Central memory CD8-positive, alpha-beta T cell (primary cell): ENCODE measurements at places on chromosomes 6 and 20.

GRCh38 chr6:75602246-75603105, 796 bp downstream of the SENP6 start:
- peak overlapping the region; percentile 99 for H3K4me3 ChIP-seq
- H3K36me3 ChIP-seq = peaks cover 22% of the 10 kb centered on the region
- DNase-seq = no peak
- H3K27me3 ChIP-seq = no peaks in the 10 kb centered on the region

DNA sequence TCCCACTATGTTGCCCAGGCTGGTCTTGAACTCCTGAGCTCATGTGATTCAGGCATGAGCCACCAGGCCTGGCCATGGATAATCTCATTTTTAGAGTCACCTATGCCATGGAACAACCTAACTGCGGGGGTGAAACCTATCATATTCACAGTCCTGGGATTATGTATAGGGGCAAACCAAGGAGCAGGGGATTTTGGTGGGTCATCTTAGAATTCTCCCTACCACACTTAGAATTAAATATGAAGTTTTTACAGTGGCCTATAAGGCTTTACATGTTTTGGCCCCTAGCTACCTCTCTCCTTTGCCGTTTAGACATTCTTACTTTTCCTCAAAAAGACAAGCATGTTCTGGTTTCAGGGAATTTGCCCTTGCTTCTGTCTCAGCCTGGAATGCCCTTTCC, 20.6 kb upstream of the VEGFA start:
- H3K36me3 ChIP-seq = peaks cover 2% of the 10 kb centered on the region
- H3K27me3 ChIP-seq = peaks cover 16% of the 10 kb centered on the region
- H3K4me1 ChIP-seq = no peaks in the 10 kb centered on the region

DNA sequence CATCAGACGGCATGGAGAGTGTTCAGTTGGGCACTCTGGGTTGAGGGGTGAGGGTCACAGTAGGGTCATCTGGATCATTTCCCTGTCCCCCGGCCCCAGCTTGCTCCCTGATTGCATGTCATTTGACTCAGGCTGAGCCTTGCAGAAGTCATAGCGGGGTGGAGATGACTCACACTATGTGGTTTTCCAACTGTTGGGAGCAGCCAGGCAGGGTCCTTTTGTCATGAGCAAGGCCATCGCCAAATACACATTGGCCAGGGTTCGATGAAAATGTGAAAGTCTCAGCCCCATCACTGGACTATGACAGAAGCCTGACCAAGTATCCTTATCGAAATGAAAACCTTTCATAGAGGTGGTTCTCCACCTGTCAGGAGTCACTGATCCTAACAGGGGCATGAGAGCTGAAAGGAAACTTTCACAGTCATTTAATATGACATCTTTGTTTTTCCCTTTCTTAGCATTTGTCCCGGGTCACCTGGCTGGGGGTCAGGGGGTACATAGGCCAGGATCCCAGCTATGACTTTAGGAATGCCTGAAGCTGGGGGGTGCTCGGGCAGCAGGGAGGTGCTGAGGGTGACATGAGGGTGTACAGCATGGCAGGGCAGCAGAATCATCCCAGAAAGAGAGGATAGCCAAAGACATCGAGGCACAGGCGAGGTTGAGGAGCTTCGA, 70.2 kb upstream of the CD93 start:
- H3K27ac ChIP-seq = no peak overlapping the region
- peaks cover 9% of the 10 kb centered on the region for H3K4me1 ChIP-seq
- DNase-seq = no peak
- H3K4me3 ChIP-seq = no peak overlapping the region
- peaks cover 19% of the 10 kb centered on the region for H3K27me3 ChIP-seq

DNA sequence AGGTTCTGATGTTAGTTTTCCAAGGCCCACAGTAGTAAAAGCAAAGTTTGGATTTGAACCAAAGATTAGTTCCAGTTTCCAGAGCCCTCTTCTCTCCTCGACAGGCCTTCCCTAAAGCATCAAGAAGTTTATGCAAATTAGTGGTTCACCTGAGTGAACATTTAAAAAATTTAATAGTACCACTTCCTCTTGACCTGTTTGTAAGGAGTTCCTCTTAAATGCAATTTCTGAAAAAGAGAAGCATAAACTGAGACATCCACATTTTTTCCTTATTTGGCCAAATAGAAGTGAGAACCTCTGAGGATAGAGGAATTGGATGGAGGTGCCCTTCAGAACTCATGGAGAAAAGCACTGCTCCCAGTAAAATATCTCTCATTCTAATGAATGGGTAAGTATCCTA, 1.2 kb upstream of the DSE start:
- H3K4me3 ChIP-seq = peak overlapping the region; percentile 77
- H3K27ac ChIP-seq = no peak overlapping the region
- H3K27me3 ChIP-seq = peaks cover 15% of the 10 kb centered on the region
- peaks cover 11% of the 10 kb centered on the region for H3K4me1 ChIP-seq
- no peak for DNase-seq

DNA sequence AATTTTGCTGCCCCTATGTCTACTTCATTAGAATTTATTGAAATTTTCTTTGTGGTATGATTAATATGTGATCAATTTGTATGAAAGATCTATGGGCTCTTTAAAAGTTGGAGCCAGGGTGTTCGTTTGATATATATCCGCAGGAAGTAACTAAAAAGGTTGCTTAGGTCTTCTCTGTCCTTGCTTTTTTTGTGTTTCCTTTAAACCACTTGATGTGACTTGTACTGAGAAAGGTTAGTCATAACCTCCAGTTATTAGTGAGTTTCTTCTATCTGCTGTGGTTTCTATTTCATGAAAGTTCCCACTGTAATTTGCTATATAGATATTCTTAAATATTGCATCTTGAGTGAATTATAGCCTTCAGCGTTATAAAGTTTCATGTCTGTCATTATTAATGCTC, 585.3 kb upstream of the ARID1B start:
- no peaks in the 10 kb centered on the region for H3K36me3 ChIP-seq
- no peak overlapping the region for H3K4me3 ChIP-seq
- no peak overlapping the region for H3K27ac ChIP-seq
- no peaks in the 10 kb centered on the region for H3K27me3 ChIP-seq
- DNase-seq = no peak

- peaks cover 15% of the 10 kb centered on the region for H3K36me3 ChIP-seq
- H3K4me1 ChIP-seq = peaks cover 48% of the 10 kb centered on the region
- H3K4me3 ChIP-seq = peak overlapping the region; percentile 41
- no peaks in the 10 kb centered on the region for H3K27me3 ChIP-seq
- no peak for DNase-seq
Measured at GRCh38 chr6:142822842-142823241, 122.1 kb downstream of the HIVEP2 start.

GRCh38 chr20:58927490-58928061, 53.5 kb upstream of the NELFCD start:
- no peak for DNase-seq
- peaks cover 3% of the 10 kb centered on the region for H3K36me3 ChIP-seq
- no peak overlapping the region for H3K4me3 ChIP-seq
- no peak overlapping the region for H3K27ac ChIP-seq
- H3K27me3 ChIP-seq = peaks cover 38% of the 10 kb centered on the region

DNA sequence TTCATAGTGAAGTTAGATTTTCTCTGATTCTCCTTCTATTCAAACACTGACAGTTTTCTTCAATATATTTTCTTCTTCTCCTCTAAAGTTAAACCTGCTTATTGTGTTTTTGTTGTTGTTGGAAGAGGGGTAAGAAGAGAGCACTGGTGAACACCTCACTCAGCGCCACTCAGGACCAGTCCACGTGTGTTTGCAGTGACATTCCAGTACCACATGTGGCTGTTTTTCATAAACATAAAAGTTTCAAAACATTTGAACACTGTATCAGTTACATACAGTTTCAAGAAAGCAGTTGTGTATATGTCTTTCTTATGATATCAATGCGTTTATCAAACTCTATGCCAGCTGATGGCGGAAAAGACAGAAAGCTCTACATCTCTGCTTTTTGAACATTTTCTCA, 86.7 kb downstream of the HMGCLL1 start:
- DNase-seq = no peak
- no peaks in the 10 kb centered on the region for H3K27me3 ChIP-seq
- H3K4me3 ChIP-seq = no peak overlapping the region
- H3K4me1 ChIP-seq = no peaks in the 10 kb centered on the region

GRCh38 chr20:9256393-9256792, 187.5 kb downstream of the PLCB4 start:
- no peaks in the 10 kb centered on the region for H3K4me1 ChIP-seq
- H3K27me3 ChIP-seq = no peaks in the 10 kb centered on the region
- no peaks in the 10 kb centered on the region for H3K36me3 ChIP-seq
- no peak overlapping the region for H3K4me3 ChIP-seq

DNA sequence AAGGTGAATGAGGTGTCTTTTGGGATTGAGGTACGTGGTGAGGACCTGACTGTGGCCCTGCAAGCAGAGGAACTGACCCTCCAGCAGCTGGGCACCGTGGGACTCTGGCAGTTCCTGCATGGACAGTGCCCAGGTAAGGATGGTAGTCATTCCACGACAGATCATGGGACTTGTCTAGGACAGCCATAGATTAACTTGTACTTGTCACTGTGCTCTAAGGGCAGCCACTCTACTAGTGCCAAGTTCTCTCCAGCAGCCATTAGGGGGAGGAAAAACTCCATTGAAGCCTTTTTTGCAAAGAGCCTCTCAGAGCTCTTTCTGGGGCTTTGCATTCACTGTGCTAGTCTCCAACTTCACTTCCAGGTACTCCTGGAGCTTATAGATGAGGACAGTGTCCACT, 20.4 kb downstream of the TAF11 start:
- no peaks in the 10 kb centered on the region for H3K27me3 ChIP-seq
- peaks cover 31% of the 10 kb centered on the region for H3K36me3 ChIP-seq
- no peak overlapping the region for H3K27ac ChIP-seq
- H3K4me1 ChIP-seq = no peaks in the 10 kb centered on the region
- no peak overlapping the region for H3K4me3 ChIP-seq

- no peaks in the 10 kb centered on the region for H3K27me3 ChIP-seq
- DNase-seq = no peak
- no peak overlapping the region for H3K27ac ChIP-seq
- H3K4me1 ChIP-seq = no peaks in the 10 kb centered on the region
Measured at GRCh38 chr20:39986173-39986904, 702.7 kb downstream of the MAFB start.

- DNase-seq = no peak
- H3K4me1 ChIP-seq = no peaks in the 10 kb centered on the region
- no peak overlapping the region for H3K4me3 ChIP-seq
- no peaks in the 10 kb centered on the region for H3K36me3 ChIP-seq
- no peak overlapping the region for H3K27ac ChIP-seq
Measured at GRCh38 chr6:18432180-18432579, 45.0 kb downstream of the RNF144B start.

GRCh38 chr20:45034436-45034835, 66.5 kb downstream of the KCNS1 start:
- H3K36me3 ChIP-seq = peaks cover 49% of the 10 kb centered on the region
- H3K4me3 ChIP-seq = no peak overlapping the region
- H3K4me1 ChIP-seq = peaks cover 70% of the 10 kb centered on the region
- peak overlapping the region; percentile 50 for H3K27ac ChIP-seq

GRCh38 chr20:34110745-34111641, 1.1 kb downstream of the EIF2S2 start:
- no peak for DNase-seq
- H3K4me1 ChIP-seq = peaks cover 58% of the 10 kb centered on the region
- peak overlapping the region; percentile 96 for H3K27ac ChIP-seq
- no peaks in the 10 kb centered on the region for H3K27me3 ChIP-seq
- peaks cover 44% of the 10 kb centered on the region for H3K36me3 ChIP-seq

- H3K27me3 ChIP-seq = no peaks in the 10 kb centered on the region
- H3K36me3 ChIP-seq = no peaks in the 10 kb centered on the region
- H3K4me3 ChIP-seq = no peak overlapping the region
Measured at GRCh38 chr6:15697895-15698294, 35.1 kb upstream of the DTNBP1 start.

DNA sequence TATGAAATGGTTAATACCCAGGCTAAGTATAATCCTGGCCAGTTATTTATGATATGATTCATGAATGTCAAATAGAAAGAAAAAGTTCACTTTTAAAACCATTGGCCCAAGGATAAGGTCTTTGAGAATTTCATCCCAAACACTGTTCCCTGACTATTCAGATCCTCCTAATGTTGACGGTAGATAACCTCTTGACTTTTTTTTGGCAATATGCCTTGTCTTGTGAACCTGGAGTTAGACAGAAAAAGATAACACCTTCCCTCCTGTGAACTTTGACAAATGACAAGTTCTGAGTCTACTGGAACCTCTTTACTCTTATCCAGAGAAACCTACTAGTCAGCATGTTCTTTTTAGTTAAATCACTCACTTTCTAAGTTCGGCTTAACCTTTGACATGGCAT, 166.8 kb upstream of the PREP start:
- no peak overlapping the region for H3K4me3 ChIP-seq
- H3K27ac ChIP-seq = no peak overlapping the region
- no peaks in the 10 kb centered on the region for H3K4me1 ChIP-seq
- DNase-seq = no peak

DNA sequence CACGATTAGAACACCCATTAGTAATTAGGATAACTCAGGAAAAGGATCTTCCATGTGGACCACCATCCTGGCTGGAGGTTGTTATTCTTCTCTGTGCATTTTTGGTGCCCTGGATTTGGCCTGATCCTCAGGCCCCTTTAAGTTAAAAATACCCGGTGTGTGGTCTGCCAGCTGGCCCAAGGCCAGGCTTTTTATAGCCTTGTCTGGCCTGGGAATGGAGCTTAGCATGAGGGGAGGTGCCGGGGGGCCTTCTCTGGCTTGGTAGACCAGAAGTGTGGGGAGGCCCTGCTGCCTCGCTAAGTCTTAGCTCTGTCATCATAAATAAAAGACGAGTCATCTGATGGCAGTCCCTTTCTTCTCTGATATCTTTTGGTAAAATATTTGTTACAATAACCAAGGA, 71.4 kb downstream of the ARID1B start:
- no peak for DNase-seq
- peaks cover 4% of the 10 kb centered on the region for H3K36me3 ChIP-seq
- H3K27ac ChIP-seq = no peak overlapping the region

- no peaks in the 10 kb centered on the region for H3K36me3 ChIP-seq
- no peak for DNase-seq
- no peak overlapping the region for H3K27ac ChIP-seq
- no peak overlapping the region for H3K4me3 ChIP-seq
Measured at GRCh38 chr6:113647143-113647889, 209.8 kb upstream of the MARCKS start.

DNA sequence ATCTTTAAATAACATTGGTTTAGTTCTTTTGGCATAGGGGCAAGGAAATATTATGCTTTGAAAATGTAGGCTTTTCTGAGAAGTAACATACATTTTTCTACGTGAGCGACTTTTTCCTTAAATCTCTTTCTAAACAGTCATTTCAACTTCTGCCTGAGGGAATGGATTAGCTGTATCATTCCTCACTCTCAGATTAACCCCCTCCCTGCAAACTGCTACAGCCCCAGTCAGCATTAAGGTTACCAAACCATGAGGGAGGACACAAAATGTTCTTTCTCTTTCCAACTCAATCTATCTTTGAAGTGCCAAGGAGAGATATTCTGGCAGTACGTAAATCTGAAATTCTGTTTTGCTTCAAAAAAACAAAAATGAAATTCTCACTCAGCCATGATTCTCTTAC, 231.3 kb upstream of the FLRT3 start:
- DNase-seq = no peak
- H3K4me1 ChIP-seq = no peaks in the 10 kb centered on the region
- H3K36me3 ChIP-seq = no peaks in the 10 kb centered on the region

GRCh38 chr20:32474009-32474716, 111.0 kb downstream of the NOL4L start:
- no peaks in the 10 kb centered on the region for H3K27me3 ChIP-seq
- DNase-seq = no peak
- no peak overlapping the region for H3K4me3 ChIP-seq
- peaks cover 15% of the 10 kb centered on the region for H3K36me3 ChIP-seq
- H3K4me1 ChIP-seq = peaks cover 28% of the 10 kb centered on the region

- H3K36me3 ChIP-seq = no peaks in the 10 kb centered on the region
- no peak for DNase-seq
- H3K27me3 ChIP-seq = no peaks in the 10 kb centered on the region
- no peak overlapping the region for H3K27ac ChIP-seq
- H3K4me3 ChIP-seq = no peak overlapping the region
Measured at GRCh38 chr6:5150551-5151075, 65.5 kb downstream of the PPP1R3G start.

- peak overlapping the region; percentile 97 for H3K27ac ChIP-seq
- H3K4me3 ChIP-seq = peak overlapping the region; percentile 99
- H3K27me3 ChIP-seq = no peaks in the 10 kb centered on the region
Measured at GRCh38 chr6:709471-710056, 16.6 kb upstream of the EXOC2 start.
